ENCODE measurements at places on chromosomes 11 and 22. TPM values are rescaled to one million over a fixed set of nuclear protein-coding genes. Genes with fewer than 3 reads are reported as not detected.

RDX gene
- total RNA-seq = 41.2 TPM

KIAA1671 gene
- total RNA-seq = 6.8 TPM

KIRREL3 gene
- not detected for total RNA-seq

SCUBE2 gene
- total RNA-seq = not detected

DNA sequence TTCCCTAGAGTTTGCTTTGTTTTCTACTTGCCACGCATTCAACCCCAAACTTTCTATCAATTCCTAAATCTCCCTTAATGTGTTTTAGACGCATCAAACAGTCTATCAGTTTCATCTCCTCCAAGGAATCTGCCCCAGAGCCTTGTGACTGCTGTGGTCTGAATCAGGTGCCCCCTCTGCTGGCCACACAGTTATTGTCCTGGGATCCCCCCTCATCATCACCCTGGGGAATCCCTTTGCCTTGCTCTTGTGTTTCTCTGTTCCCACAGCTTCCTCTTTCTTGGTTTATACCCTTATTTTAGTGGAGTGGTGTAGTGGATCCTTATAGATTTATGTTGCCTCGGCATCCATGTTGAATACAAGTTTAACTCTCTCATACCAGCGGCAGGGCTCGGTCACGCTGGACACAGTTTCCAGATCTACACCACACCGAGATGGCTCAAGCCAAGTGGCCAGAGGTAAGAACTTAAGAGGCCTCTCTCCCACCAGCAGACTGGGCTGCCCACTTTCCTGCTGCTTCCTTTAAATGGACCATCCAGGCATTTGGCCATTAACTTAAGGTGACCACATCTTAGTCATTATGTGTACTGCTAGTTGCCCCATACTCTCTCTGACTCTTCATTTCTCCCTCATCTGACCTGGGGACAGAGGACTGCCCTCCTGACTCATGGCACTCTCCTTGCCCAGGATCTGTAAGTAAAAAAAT is 8.2 kb downstream of the UPB1 start:
- DNase-seq = peak; percentile 84

DNA sequence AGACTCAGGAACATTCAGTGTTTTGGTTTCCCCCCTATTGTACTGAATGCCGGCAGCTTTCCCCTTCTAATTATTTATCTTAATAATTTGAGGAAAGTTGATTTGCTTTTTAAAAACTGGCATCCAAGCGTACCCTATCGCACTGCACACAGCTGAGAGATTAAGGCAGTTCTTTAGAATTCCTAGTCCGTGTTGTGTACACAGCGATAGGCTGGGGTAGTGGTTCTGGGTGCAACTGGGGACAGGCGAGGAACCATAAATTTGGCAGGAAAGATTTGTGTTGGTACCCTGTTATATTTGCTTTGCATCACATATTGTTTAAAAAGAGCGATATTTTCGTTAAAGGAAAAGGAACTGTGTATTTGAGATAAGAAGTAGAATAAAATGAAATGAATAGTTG is 39.2 kb downstream of the PTPRJ start:
- DNase-seq = no peak

DNA sequence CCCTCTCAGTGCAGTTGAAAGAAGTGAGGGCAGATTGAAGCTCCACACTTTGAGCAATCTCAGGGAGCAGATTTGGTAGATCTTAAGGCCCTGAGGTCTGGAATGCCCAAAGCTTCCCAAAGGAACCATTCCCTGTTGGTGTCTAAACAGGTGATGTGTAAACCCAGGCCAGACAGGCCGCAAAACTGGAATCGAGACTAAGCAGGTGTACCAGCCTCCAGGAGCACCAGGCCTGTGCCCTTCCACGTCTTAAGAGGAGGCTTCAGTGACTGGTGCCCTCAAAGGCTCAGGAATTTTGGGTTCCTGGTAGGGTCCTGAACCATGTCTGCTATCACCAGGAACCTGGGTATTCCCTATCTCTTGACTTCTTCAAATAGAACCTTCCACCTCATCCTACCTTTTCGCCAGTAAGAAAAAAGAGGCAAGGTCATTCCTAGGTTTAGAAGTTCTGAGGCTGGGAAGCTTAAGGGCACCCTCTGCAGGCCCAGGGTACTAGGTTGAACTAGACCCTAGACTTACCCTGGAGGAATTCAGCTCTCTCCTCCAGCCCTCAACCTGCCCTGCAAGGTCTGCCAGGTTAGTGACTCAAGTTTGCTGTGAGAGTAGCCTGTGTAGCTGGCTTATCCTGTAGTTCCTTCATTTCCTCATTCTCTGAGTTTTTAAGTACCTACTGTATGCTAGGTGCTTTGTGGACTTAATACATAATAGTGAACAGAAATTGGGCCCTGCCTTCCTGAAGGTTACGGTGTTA is 100.0 kb upstream of the NNMT start:
- DNase-seq = no peak

GRCh38 chr11:132913295-132913694 is 619.0 kb downstream of the OPCML start:
- DNase-seq = no peak

- no peak for DNase-seq
Measured at GRCh38 chr11:469684-470560, 19.8 kb downstream of the PTDSS2 start.

DNA sequence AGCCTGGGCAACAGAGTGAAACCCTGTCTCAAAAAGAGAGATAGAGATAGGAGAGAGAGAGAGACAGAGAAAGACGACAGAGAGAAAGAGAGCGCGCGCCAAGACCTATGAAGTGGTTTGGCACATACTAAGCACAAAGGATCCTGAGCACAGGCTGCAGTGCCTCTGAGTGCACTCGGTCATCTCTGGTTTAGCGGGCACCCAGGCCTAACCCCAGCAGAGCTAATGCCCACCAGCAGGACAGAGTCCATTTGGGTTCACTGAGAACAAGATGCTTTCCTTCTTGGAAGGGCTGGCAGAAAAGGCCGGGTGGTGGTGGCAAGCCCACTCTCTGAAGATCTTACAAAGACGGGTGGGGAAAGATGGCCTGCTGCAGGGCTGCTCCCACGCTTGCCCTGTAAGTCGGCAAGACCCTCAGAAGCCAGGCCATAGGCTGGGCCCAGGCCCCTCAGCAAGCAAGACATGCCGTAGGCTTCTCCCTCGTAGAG is 3.3 kb downstream of the SCARF2 start:
- no peak for DNase-seq

GRCh38 chr11:115194802-115195110 is 309.5 kb downstream of the CADM1 start:
- DNase-seq = peak; percentile 33

- peak; percentile 55 for DNase-seq
Measured at GRCh38 chr11:114180301-114181055, 115.7 kb upstream of the NNMT start.

- no peak for DNase-seq
Measured at GRCh38 chr11:38296211-38296776, 1698.3 kb upstream of the RAG2 start.

DNA sequence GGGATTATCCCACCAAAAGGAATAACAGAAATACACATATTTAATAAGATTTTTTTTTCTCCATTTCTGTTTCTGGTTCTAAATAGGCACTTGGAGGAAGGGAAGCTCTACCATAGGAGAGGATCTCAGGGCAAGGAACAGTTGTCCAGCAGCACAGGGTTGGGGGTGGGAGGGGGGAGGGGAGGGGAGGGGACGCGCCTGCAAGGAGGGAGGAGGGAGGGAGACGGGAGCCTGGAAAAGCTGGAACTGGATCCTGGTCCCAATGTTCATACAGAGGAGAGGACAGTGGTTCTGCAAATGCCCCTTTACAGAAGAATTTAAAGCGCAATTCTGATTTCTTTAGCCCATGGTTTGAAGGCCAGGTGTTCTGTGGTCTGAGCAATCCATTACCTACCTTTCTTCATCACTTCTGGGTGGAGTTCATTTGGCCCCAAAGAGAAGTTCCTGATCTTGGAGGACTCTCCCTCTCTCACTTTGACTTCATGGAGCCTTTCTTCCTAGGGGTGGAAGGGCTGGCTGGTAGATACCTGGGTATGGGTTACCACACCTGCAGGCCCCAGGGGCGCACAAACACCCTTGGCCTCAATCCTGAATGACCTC is 348.9 kb upstream of the NCAM1 start:
- no peak for DNase-seq

All from activated CD8-positive, alpha-beta T cell treated with anti-CD3 and anti-CD28 coated beads for 36 hours (primary cell).